ENCODE measurements at places on chromosomes 6 and 20.

DNA sequence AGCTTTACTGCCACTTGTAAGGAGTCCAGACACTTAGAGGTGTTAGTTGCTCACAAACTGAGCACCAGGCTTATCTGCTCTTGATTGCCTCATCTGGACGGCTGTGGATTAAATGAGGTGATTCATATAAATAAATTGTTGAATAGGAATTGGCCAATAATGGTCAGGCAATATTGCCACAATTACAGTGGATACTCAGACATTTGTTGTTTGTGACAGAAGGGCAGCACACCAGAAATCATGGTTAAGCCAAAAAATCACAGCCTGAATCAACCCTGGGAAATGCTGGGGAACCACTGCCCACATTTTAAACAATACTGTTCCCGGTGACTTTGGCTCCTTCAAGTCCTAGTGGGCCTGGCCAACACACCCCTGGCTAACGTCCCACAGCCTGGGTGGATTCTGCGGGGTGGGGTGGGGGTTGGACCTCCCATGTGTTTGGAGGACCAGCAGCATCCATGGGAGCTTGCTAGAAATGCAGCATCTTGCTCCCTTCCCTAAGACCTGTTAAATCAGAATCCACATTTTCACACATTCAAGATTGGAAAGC is 29.5 kb upstream of the SPDEF start:
- DNase-seq: no peak

GRCh38 chr6:14210077-14210476 is 92.5 kb downstream of the CD83 start:
- no peak for DNase-seq

DNA sequence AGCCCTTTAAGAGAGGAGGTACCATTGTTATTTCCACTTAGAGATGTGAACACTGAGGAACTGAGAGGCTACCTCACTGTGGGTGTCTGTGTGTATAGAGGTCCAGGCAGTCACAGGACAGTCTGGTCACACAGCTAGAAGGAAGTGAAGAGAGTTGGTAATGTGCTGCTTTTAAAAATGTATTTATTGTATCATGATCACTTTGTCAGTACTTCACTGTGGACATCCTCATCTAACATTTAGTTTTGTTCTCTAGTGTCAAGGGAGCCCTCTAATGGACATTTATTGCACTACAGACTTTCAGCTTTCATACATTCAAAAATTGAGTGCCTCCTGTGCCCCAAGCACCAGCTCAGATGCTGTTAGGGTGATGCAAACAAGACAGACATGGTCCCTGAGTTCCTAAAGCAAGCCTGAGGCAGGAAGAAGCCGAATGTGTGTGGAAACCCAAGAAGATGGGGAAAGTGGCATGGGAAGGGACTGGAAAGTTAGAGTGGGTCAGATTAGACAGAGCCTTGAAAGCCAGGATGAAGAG is 123.0 kb downstream of the SLC16A10 start:
- DNase-seq: no peak

- DNase-seq: no peak
These were observed 150.2 kb downstream of the IMPG1 start for GRCh38 chr6:75922226-75922625.

DNA sequence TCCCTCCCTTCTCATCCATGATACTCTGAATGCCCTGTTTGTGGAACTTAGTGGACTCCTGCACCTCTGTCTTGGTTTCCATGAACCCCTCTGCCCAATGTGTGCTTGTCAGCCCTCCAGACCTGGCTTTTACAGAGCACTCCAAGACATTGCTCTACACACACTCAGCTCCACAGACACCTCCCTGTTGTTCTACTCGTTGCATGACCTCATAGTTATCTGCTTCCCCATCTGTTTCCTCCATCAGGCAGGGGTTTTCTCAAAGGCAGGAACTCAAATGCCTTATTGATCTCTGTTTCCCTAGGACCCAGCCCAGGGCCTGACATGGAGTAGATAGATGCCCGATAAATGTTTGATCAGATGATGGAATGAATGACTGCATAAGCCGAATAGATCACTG is 13.3 kb downstream of the PLCG1 start:
- no peak for DNase-seq

All from stimulated activated CD4-positive, alpha-beta T cell treated with anti-CD3 and anti-CD28 coated beads, Interleukin-4, amount 100 ng/mL, for 4 hours (primary cell).